ENCODE measurements at places on chromosomes 2 and 18.

GRCh38 chr2:1804351-1804771 is 60.0 kb upstream of the PXDN start:
- DNase-seq = no peak

GRCh38 chr2:11560806-11561205 is 27.0 kb downstream of the GREB1 start:
- DNase-seq = no peak

DNA sequence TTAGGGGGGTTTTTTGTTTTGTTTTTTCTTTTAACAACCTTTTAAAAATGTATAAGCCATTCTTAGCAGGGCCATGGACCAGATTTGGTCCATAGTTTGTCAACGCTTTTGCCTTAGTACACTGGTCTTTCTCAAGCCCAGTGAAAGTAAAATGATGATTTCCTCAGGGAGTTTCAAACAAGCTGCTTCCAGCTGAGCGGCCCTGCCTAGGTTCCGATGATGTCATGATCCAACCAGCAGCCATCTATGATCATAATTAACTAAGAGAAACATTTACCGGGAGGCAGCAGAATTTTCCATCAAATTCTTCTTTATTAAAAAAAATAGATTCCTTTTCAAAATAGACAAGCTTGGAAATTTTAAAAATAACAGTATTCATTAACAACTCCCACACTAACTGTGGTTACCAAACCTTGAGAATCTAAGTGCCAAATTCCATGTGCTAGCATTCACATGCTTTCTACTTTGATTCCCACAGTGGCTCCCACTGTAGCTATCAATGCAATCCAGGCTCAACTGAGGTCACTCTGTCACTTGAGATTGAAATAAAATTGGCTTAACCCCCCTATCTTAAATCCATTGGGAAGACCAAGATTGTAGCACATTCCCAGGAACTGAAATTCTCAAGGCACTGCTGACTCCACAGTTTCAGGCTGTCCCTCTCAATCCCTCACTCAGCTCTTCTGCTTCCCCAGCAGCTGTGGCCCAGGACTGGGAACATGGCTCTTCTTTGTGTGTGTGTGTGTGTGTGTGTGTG is 148.9 kb downstream of the RNF152 start:
- DNase-seq = no peak

- DNase-seq = no peak
Measured at GRCh38 chr18:79440316-79441110, 44.8 kb downstream of the NFATC1 start.

- DNase-seq = no peak
Measured at GRCh38 chr18:76564117-76564516, 69.1 kb upstream of the ZNF516 start.
